ENCODE measurements at places on chromosomes 5 and 9.

DNA sequence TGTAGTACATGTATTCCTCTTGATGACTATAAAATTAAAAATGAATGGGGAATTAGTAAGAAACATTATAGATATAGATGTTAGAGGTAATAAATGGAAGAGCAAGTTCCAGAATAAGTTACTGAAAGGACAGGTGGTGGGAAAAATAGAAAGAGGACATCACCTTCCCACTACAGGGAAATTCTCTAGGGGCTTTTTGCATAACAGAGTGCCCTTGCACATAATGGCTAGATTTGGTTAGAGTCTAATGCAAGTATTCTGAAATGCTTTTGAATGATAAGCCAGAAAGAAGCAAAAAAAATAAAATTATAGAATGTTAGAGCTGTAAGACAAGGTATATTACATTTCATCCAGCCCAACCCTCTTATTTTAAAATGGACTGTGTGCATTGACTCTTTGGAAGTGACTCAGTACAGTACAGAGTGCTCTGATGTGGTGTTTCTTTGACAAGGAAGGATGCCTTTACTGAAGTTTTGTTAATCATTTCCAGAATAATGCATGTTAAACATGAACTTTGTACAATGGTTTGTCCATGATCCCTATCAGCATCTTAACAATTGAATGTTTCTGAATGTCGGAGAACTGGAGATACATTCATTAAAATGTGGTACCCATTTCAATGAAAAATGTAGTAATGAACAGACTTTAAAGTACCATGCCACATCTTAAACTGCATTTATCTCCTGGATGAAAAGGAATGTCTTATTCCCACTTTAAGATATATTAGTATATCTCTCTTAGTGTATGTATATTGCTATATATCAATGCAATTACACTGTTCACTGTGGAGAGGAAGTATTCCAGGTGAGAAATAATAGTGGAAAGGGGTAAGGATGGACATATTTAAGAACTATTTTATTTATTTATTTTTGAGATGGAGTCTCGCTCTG is 391.1 kb downstream of the ADGRV1 start:
- no peak for DNase-seq

DNA sequence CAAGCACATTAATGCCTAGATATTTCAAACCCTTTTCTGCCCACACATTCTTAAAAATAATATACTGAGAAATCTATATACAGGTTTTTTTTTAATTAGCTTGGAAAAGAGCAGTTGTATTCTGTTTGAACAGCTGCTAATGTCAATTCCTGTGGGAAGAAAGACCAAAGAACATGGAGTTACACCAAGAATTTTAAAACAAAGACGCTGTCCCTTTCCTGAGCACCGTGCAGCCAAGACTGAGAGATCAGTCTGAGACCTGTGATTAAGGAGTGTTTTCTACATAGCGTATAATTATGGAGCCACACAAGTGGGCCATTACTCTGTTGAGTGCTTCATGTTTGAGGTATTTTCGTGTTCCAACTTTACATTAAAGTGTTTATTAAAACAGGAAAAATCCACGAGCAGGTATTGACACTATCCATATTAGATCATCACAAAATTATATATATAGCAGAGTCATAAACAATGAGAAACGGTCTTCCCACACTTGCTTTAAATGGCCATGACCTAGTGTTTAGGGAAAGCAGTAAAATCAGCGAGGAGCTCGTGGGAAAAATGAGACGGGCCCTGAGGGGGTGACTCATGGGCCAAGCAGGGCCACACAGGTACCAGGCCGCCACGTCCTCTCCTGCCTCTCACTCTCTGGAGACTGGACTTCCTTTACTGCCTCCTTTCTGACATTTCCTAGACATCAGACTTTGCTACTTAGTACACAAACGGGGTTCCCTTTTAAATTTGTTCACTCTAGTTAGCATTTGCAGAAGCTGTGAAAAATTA is 153.1 kb upstream of the OTULINL start:
- peak; percentile 63 for DNase-seq

DNA sequence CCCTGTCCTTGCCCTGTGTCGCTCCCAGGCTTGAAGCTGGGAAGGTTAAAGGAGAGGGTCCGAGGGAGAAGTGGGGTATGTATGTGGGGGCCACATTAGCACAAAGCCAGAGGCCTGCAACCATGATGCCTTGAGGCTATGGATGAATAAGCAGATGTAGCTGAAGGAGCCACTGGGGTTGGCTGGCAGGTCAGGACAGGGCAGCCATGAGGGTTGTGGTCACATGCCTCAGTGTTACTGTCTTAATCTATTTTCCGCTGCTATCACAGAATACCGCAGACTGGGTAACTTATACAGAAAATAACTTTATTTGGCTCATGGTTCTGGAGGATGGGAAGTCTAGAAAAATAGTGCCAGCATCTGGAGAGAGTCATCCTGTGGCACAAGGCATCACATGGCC is 9.2 kb upstream of the GRHPR start:
- DNase-seq, result peak; percentile 66

DNA sequence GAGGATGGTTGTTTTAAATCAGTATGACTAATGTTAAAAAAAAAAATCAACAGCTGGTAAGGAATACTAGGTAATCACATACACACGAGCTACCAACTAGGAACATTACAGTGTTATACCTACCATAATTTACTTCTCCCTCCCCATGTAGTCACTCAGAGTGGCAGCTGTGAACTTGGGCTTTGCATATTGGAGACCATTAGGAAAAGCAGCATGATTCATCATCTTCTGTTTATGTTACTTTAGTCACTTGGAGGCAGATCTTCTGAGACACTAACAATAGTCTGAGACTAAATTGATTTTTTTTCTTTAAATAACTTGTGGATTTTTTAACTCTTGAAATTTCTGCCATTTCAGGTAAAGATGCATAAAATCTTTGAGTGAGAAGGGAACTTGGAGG is 141.5 kb upstream of the NR4A3 start:
- peak; percentile 49 for DNase-seq

GRCh38 chr9:89664010-89664409 is 59.2 kb downstream of the GADD45G start:
- DNase-seq, result no peak

DNA sequence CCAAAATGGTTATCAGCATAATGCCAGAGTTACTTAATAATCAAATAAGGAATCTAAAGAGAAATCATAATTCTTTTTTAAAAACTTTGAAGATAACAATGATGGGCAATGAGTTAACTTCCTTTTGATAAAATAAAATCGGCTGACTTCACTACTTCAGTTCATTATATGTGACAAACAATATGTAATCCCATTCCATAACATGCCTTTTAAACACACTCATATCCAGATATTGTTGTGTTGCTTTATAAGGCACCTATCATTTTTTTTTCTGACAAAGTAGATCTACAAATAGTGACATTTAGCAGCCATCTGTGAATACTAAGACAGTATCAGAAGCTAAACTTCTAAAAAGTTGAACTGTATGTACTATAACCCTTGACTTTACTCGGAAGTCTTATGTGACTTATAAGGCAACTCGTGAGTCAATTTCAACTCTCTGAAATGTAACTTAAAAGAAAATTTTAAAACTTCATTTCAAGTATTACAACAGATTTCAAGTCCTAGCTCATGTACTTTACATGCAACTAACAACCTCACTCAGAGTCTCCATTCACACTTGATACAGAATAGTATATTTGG is 7.5 kb downstream of the ADAMTS6 start:
- DNase-seq, result no peak

- no peak for DNase-seq
These were observed 19.9 kb upstream of the ERAP2 start for GRCh38 chr5:96856371-96856770.

- DNase-seq, result peak; percentile 62
These were observed 83.7 kb upstream of the ORM1 start for GRCh38 chr9:114238891-114239875.

- no peak for DNase-seq
These were observed 386.3 kb downstream of the DIRAS2 start for GRCh38 chr9:90256345-90256744.

DNA sequence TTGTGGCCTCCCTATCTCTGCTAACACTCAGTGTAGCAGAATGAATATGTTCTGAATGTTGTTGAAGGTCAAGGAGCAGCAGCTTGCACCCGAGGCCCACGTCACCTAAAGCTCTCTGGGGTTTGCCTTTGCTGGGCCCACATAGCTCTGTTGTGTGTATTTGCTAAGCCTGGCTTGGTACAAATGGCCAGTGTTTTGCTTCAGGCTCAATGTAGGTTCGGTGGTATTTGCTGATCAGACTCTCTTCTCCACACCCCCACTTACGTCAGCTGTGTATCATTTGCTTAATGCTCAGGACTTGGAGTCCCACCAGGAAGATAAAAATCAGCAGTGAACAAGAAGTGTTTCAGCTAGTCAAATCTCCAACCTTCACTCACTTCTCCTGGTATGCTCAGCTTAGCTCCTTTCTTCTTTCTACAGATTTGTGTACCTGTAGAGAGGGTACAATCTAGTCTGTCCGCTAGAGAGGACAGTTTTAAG is 4.8 kb upstream of the RFESD start:
- DNase-seq, result peak; percentile 15

- no peak for DNase-seq
These were observed 144.4 kb upstream of the TBCA start for GRCh38 chr5:77920359-77921058.

GRCh38 chr5:140245341-140245740 is 57.6 kb downstream of the PFDN1 start:
- DNase-seq, result peak; percentile 41

GRCh38 chr5:98954392-98955028 is 25.7 kb upstream of the CHD1 start:
- DNase-seq, result no peak

GRCh38 chr9:84296146-84296843 is 44.3 kb downstream of the SLC28A3 start:
- DNase-seq, result peak; percentile 82

DNA sequence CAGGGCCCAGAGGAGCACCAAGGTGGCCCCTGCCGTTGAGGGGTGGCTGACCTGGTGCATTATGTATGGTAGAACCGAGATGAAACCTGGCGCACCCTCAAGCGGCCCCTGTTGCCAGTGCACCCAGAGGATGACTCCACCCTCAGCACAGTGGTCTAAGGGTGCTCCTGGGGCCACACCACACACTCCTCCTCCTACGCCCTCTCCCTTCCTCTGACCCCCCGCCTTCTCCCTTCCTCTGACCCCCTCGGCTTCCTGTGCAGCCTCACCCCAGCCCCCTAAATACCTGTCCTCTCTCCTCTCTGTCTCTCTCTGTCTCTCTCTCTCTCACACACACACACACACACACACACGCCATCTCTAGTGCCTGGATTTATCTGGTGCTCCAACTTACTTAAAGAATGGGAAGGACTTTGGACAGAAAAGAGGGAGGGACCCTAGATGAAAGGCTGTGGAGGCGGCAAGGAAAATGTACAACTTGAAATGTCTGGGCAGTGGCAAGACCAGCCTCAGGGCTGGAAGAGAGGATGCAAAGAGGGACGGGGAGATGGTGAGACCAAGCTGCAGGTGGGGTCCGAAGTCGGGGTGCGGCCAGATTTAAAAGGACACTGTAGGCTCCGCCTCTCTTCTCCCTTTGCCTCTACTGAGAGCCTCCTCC is 18.2 kb upstream of the SLC30A5 start:
- DNase-seq, result no peak
